ENCODE measurements at places on chromosomes 1 and 21. TPM values are rescaled to one million over a fixed set of nuclear protein-coding genes. Genes with fewer than 3 reads are reported as not detected.

Gene ZNF648
- total RNA-seq, result 0.51 TPM

Gene KCNK1
- total RNA-seq, result 2.7 TPM

Gene TNFRSF4
- total RNA-seq, result 2.9 TPM

Gene NR1I3
- total RNA-seq, result not detected

Gene PTCH2
- total RNA-seq, result 4.9 TPM

Gene TESK2
- 5.5 TPM for total RNA-seq

Gene NFIA
- total RNA-seq, result 68.1 TPM

Gene CNTN2
- total RNA-seq, result 3.1 TPM

Gene IGSF5
- 0.82 TPM for total RNA-seq

Gene IL10
- 1.4 TPM for total RNA-seq

Gene PDXK
- 35.7 TPM for total RNA-seq

Gene VWA5B1
- total RNA-seq, result 0.31 TPM

Gene SPRR1B
- 1.3 TPM for total RNA-seq

Gene TTLL7
- 44.2 TPM for total RNA-seq

Gene APP
- 334 TPM for total RNA-seq

Gene SRRM1
- 60.2 TPM for total RNA-seq

Gene SPATA6
- 17.4 TPM for total RNA-seq

Gene IFI44L
- 4.7 TPM for total RNA-seq

Gene KCNJ6
- 0.82 TPM for total RNA-seq

Gene LCE3D
- not detected for total RNA-seq

Gene FTCD
- total RNA-seq, result 0.92 TPM

Gene DCST1
- not detected for total RNA-seq

Gene LHX8
- total RNA-seq, result 9.4 TPM

Gene SLC44A3
- total RNA-seq, result 3.3 TPM

Gene TMEM61
- total RNA-seq, result not detected

Gene CCDC17
- not detected for total RNA-seq

Gene COL18A1
- 174 TPM for total RNA-seq

Gene COL8A2
- 39.8 TPM for total RNA-seq

Gene LRRC38
- 14.0 TPM for total RNA-seq

Gene AGMAT
- total RNA-seq, result 2.2 TPM

Gene REG4
- total RNA-seq, result not detected

Gene ADORA3
- total RNA-seq, result not detected

Gene GUCA2A
- total RNA-seq, result not detected

Gene HORMAD1
- total RNA-seq, result not detected

Gene PTGS2
- 5.4 TPM for total RNA-seq

Gene VTCN1
- total RNA-seq, result 3.8 TPM

Gene DISC1
- total RNA-seq, result 24.3 TPM

Measured in tongue (tissue), 3 donors.